Fibroblast of gingiva (primary cell): ENCODE measurements at places on chromosomes 6 and 20.

DNA sequence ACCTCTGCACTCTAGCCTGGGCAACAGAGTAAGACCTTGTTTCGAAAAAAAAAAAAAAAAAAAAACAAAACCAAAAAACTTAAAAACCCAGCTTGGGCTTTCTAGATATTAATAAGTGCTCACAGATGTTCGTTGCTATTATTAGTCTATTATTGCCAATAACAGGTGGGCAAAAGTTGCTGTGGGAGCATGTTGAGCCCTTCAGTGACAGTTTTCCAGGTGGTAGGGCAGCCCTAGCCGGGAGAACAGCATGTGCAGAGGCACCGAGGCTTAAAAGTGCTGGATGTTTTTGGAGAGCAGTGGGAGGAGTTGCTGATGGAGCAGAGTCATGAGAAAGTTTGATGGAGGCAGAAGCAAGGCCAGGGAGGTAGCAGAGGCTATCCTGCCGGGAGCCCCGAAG, 4.4 kb downstream of the PPP1R16B start:
- no peak for DNase-seq

DNA sequence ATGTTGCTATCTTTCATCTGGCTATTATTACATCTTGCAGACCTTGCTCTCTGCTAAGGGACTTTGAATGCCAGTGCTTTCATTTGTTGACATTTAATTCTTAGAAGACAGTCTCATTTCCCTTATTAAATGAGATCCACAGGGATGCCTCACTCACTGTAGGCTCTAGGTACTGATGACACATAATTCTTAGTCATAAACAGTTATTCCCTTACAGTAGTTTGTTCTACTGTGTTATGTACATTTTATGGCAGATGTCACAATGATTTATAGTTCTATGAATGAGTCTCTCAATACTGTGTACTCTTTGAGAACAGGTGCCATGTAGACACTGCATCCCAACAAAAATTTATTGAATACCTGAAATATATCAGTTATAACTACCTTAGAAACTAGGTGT, 70.3 kb downstream of the FAM83B start:
- no peak for DNase-seq

DNA sequence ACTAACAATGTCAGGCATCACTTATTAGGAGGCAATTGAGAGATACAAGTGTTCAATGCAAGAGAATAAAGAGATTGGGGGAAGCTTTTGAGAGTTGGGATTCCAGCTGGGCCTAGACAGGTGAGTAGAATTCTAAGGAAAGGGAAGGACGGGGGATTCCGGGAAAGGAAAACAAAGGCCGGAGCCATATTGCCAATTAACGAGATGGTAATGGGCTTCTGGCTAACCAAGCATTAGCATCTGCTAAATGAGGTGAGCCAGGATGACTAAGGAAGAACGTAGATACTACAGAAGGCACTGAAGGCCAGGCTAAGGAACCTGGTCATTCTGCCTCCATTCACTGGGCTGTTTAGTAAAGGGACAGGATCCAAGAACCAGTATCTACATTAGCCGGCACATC, 10.5 kb downstream of the FYN start:
- no peak for DNase-seq

DNA sequence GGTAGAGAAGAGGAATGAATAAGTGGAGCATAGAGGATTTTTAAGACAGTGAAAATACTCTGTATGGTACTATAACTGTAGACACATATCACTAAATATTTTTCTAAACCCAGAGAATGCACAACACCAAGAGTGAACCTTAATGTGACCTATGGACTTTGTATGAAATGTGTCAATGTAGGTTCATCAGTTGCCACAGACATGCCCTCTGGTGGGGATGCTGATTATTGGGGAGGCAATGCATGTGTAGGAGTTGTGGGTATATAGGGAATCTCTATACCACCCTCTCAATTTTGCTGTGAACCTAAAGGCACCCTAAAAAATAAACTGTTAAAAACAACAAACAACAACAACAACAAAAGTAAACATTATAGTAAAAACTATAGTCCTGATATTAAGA, 293.7 kb downstream of the RNF144B start:
- DNase-seq: no peak

GRCh38 chr6:165376100-165376499, 66.7 kb upstream of the C6orf118 start:
- DNase-seq: no peak
